ENCODE measurements at places on chromosomes 16 and 17.

DNA sequence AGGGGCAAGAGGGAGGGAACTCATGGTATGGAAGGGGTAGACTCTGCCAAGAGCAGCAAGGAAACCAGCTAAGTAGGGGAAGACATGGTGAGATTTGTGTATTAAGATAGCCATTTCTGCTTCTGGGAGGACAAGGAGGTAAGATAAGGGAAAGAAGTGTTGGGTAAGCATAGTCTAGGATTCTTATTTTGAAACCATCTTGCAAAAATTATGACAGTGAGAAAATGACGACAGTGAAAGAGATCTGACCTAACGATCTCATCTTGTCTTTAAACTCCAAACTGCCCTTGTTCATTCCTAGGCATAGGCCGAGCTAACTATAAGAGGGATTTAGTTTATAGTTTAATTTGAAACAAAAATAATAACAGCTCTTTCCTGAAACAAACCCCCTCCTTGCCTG is 5.6 kb upstream of the RBL2 start:
- no peak for DNase-seq

GRCh38 chr16:24996301-24996700 is 18.9 kb downstream of the ARHGAP17 start:
- DNase-seq, result no peak

DNA sequence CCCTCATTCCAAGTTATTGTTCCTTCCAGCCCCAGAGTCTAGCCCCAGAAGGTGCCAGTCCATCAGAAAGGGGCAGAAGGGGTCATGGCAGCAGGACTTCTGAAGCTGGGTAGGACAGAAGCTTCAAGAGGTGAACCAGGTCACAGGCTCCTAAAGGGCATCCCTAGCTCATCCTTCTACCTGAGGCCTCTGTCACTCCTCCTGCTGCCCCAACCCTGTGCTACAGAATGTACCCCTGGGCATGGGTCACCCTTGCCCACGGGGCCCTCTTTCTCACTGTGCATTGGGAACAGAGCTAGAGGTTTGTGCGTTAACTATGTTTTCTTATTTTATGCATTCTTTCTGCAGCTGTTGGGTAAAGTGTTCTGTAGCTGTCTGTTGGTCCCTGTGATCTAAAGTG is 46.5 kb downstream of the DNAH17 start:
- no peak for DNase-seq

DNA sequence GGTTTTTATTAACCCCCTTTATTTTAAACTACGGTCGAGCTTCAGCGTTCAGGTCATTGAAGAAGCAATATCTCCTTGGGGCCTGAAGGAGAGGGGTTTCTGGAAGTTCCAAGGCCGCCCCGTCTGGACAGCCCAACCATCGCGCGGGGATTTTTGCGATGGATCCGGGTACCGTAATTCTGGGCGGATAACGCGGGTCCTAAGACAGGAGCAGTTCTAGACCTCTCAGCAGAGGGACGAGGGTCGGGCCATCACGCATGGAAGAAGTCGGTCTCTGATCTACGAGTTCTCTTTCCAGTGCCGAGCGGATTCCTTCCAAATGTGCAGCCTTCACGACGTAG is 3.6 kb downstream of the BORCS6 start:
- no peak for DNase-seq

GRCh38 chr17:34582901-34583245 is 3.5 kb downstream of the TMEM132E start:
- no peak for DNase-seq

DNA sequence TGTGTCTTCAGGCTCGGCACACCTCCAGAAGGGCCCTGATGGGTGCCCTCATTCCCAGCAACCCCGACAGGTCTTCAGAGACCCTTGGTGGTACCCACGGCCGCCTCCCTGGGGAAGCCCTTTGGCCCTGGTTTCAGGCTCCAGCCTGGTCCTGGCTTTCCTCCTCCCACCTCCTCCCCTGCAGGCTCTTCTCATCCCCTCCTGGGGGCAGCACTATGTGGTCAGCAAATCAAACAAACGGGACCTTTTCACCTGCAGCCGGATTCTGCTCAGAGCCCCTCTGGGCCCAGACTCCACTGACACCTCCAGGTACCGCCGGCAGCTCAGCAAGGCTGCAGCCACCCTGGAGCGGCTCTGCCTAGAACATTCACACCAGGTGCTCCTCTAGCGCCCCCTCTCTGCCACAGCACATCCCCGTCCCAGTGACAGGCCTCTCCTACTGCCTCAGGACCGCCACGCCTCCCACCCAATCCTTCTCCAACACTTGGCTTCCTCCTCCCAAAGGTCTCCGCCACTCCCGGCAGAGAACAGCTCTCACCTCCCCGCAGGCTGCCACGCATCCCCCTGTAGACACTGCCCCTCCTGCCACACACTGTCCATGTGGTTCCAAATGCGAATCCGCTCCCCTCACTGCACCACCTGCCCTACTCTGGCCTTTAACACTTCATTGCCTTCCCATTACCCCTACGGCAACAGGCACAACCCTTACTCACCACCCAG is 12.0 kb downstream of the CORO7 start:
- no peak for DNase-seq

- no peak for DNase-seq
Observed at GRCh38 chr16:19114359-19115147, 789 bp downstream of the ITPRIPL2 start.

- DNase-seq, result no peak
Observed at GRCh38 chr16:10511829-10512228, 68.6 kb downstream of the EMP2 start.

- DNase-seq, result no peak
Observed at GRCh38 chr16:60064026-60064425, 1329.9 kb upstream of the GOT2 start.

DNA sequence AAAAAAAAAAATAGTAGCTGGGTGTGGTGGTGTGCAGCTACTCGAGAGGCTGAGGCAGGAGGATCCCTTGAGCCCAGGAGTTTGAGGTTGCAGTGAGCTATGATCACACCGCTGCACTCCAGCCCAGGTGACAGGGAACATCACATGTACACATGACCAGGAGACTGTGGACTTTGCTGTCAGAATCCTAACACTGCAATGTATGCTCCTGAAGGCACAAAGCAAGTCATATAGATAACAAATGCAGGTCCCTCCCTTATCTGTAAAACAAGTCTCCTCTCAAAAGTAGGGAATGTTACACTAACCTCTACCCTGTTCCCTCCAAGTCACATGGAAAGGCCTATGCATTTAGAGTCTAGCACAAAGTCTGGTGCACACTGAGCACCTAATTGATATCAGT is 48.5 kb downstream of the ARHGAP17 start:
- no peak for DNase-seq

GRCh38 chr16:17296431-17296830 is 174.3 kb downstream of the XYLT1 start:
- no peak for DNase-seq

- no peak for DNase-seq
Observed at GRCh38 chr16:89944773-89945172, 3.8 kb upstream of the DEF8 start.

GRCh38 chr16:12202486-12202885 is 226.0 kb downstream of the SNX29 start:
- no peak for DNase-seq

DNA sequence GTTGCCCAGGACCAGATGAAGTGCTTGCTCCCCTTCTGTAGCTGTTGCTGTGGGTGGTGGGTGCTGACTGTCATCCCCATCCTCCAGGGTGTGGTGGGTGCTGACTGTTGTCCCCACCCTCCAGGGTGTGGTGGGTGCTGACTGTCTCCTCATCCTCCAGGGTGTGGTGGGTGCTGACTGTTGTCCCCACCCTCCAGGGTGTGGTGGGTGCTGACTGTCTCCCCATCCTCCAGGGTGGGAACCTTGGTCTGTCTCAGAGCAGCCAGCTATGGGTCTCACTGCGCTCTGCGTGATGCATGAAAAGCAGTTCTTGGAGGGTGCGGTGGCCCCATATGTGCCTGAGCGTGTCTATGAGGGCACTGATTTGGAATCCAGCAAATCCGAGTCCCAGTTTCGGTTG is 163.8 kb downstream of the RPTOR start:
- no peak for DNase-seq

- DNase-seq, result no peak
Observed at GRCh38 chr17:3271072-3271848, 26.9 kb downstream of the OR3A1 start.

GRCh38 chr16:4911970-4912386 is 25.0 kb downstream of the PPL start:
- no peak for DNase-seq

DNA sequence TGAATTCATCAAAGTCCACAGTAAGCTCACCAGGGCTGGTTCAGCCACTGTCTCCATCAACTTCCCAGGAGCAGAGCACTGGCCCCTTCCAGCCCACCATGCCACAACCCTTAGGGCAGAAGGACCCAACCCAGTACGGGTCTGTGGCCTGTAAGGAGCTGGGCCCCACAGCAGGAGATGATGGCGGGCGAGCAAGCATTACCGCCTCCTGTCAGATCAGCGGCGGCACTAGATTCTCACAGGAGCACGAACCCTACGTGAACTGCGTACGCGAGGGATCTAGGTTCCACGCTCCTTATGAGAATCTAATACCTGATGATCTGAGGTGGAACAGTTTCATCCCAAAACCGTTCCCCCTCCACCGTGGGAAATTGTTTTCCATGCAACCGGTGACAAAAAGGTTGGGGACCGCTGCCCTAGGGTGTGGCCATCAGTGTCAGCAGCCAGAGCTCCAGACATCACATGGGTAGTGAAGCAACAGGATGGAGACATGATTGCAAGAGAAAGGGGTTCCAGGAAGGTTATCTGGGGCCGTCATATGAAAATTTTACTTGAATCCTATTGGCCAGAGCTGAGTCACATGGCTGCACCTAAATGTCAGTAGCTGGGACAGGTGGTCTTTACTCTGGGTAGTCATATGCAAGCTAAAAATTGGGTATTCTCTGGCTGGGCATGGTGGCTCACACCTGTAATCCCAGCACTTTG is 12.4 kb upstream of the SLC25A19 start:
- DNase-seq, result no peak

DNA sequence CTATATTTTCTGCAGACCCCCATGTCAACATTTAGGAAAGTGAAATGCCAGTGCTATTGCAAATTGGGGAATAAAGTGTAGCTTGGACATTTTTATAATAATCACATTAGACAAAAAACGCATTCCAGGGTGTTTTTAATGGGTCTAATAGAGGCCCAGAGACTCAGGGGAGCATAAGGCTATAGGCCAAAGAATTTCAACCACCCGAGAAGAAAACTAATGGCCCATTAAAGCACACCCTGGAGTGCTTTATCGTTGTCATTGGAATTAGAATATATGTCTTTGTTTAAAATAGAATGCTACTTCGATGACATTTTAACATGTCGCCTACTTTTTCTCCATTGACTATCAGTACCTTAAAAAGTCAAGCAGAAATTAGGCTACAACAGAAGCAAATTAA is 414.1 kb upstream of the CDH8 start:
- DNase-seq, result no peak

DNA sequence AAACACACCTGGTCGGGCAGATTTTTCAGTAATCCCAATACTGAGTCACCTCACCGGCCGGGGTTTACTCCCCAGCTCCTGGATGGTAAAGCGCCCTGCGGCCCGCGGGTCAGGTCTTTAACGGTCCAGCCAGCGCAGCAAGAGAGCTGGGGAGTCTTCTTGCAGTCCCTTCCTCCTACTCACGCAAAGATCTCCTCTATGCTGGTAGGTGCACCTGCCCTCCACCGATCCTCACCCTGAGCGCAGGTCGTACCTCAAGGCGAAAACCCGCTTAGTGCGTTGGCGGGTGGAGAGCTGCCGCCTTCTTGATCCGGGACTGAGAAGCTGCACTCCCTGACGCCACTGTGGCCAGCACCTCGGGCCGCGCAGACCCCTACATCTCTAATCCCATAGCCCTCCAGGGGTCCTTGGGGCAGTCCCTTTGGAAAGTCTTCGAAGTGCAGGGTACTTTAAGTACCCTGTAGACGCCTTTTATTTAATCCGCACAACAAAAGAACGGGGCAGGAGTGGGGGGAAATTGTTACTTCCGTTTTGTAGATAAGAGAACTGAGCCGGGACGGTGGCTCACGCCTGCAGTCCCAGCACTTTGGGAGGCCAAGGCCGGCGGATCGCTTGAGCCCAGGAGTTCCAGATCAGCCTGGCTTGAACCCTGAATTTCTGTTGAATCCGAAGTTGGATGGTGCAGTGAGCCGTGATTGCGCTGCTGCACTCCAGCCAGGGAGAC is 10.4 kb upstream of the HOXB13 start:
- no peak for DNase-seq

DNA sequence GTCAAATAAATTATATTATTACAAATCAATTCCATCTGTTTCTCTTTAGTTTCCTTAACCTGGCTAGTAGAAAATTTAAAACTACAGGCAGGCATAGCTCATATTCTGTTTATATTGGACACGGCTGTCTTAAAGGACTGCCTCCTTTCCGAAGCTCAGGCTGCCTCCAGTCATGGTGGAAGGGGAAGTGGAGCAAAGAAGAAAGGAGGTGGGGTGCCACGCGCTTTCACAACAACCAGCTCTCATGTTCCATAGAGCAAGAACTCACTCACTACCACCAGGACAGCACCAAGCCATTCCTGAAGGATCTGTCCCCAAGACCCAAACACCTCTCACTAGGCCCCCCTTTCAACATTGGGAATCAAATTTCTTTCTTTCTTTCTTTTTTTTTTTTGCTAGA is 149.3 kb upstream of the KCNJ18 start:
- no peak for DNase-seq

DNA sequence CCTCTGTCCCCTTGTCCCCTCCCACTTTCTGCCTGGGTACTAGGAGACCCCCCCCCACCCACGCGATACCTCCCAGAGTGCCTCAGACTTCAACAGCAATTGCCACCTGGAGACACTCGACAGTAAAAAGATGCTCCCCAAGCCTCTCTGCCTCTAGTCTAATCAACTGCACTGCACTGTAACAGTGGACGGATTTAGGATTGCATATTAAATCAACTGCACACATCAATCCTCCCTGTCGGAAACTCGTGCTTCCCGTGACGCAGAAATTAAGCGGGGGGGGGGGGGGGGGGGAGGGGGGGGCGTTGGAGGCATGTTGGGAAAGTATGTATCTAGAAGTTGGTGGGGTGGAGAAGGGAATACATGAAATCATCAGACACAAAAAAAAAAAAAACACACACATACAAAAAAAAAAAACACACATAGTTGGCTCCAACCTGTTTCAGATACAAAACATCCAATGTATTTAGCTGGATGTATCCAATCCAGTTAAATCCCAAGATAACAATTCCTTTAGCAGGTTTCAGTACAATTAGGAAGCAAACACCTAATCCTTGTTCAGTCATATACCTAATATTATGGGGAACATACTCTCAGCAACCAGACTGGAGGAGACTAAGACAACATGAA is 29.7 kb downstream of the FAM222B start:
- DNase-seq, result no peak

DNA sequence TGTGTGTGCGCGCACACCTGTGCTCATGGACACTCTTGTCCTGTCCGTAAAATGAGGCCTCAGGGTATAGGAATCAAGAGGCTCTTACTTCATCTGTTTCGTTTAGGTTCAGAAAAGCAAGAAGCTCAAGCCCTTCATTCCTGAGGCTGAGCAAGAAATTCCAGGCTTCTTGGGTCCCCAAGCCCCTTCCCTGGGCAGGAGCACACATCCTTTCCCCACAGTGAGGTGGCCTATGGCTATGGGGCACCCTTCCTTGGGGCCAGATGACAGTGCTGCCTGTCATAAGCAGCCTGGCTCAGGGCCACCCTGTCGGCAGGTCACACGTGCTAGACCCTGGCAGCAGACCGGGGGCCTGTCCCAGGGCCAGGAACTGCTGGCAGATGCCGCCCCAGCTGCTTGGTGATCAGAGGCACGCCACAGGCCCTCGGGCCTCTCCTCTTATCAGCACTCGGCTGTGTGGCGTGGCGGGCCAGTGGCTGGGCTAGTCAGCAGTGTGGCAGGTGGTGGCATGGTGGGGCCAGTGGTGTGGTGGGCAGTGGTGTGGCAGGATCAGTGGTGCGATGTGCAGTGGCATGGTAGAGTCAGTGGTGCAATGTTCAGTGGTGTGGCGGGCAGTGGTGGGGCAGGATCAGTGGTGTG is 50.2 kb downstream of the NKD1 start:
- DNase-seq, result no peak

Measured in activated T-cell treated with anti-CD3 and anti-CD28 coated beads for 4 hours (primary cell).